DMS79 (cell line): ENCODE measurements at places on chromosomes 6 and 20.

DNA sequence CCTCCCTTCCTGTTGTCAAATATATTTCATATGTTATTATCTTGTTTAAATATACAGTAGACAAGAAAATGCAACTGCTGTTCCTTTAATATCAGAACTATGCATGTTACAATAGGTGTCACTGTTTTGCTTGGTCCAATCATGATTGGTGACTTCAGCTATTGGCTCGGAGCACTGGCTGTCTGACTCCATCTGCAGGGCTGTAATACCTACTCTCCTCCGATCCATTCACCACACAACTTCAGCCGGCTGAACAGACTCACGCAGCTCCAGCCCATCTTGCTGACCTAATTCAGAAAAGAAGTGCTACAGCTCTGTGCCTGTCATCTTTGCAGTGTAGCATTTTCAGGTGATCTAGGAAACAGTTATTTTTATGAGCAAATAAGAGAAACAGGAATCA is at the start of gene BTBD3:
Gene BTBD3, plus strand, starts transcription at position 231 of the 400 bp plus-strand sequence. CDS start 383 bp downstream, outside the sequence.
- peak; percentile 21 for DNase-seq

GRCh38 chr6:54768494-54768893 is 78.1 kb upstream of the FAM83B start:
- no peak for DNase-seq

GRCh38 chr20:59124296-59125029 is 39.2 kb upstream of the ZNF831 start:
- DNase-seq, result no peak

DNA sequence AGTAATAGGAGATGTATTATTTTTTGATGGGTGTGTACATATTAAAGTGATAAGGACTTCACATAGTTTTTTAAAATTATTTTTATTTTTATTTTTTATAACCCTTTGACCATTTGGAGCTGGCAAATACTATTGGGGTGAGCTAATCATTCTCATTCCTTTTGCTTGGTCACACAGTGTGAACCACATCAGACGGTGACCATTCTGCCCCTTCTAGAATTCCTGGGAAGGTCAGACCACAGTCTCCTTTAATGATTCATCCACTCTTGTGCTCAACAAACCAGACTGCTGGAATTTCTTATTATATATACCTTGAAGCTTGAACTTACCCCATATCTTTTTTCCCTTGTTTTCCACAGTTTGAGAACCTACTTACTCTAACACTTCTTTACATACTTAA is 23.9 kb upstream of the PRL start:
- DNase-seq, result no peak

GRCh38 chr20:40156600-40157317 is 532.3 kb downstream of the MAFB start:
- no peak for DNase-seq

GRCh38 chr20:47428164-47428563 is 71.7 kb upstream of the ZMYND8 start:
- DNase-seq, result no peak

GRCh38 chr6:49806145-49806544 is 19.1 kb upstream of the PGK2 start:
- DNase-seq, result peak; percentile 92

- no peak for DNase-seq
These were observed 510.5 kb downstream of the PHF3 start for GRCh38 chr6:64146094-64146493.

DNA sequence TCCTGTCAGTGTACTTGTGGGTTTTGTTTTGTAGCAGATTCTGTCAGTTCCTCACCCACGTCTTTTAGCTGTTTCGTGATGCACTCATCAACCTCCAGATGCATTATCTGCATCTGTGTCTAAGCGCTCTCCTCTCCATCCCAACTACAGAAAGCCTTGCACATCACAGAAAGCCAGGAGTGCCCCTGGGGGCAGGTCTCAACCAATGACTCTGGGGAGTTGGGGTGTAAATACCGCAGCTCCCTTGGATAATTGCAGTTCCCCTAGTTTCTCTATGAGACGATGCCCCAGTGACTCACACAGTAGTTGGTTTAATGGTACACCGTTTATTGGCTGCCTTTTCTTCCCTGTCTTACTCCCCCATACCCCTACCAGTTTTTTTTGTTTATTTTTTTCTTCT is 158.1 kb downstream of the SOX4 start:
- no peak for DNase-seq
